ENCODE measurements at places on chromosomes 6 and 20. TPM values are rescaled to one million over a fixed set of nuclear protein-coding genes. Genes with fewer than 3 reads are reported as not detected.
A peak's percentile ranks its signal among the peaks of the same experiment; 100 is the strongest.

KIFC1 gene
- total RNA-seq: 1.8 TPM

GRCh38 chr6:167336844-167337630 is 12.2 kb downstream of the TTLL2 start:
- H3K27ac ChIP-seq: no peak overlapping the region
- no peak for DNase-seq
- H3K4me1 ChIP-seq: no peaks in the 10 kb centered on the region
- H3K4me3 ChIP-seq: no peak overlapping the region

- no peaks in the 10 kb centered on the region for H3K36me3 ChIP-seq
- H3K4me3 ChIP-seq: no peak overlapping the region
- peaks cover 7% of the 10 kb centered on the region for H3K4me1 ChIP-seq
Observed at GRCh38 chr6:118468682-118469465, 79.2 kb upstream of the PLN start.

LY6G5B gene
- 3.1 TPM for total RNA-seq

TOP1 gene
- 58.3 TPM for total RNA-seq

BPI gene
- 0.74 TPM for total RNA-seq

DNA sequence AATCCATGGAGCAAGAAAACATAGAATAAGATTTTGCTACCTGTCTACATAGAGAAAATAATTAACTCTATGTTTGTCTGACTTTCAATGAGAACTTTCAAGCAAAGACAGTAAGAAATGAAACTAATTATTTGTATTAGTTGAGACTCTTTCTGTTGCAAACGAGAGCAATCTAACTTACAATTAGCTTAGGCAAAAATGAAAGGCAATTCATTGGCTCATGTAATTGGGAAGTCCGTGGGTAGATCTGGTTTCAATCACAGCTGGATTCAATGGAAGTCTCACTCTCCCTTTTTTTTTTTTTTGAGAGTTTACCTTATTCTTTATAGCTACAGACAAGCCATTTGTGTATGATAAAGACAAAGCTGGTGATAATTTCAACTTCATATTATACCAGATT is 68.2 kb upstream of the STXBP5 start:
- H3K27me3 ChIP-seq: no peaks in the 10 kb centered on the region
- no peak overlapping the region for H3K27ac ChIP-seq
- peaks cover 2% of the 10 kb centered on the region for H3K4me1 ChIP-seq
- no peak for DNase-seq

DNA sequence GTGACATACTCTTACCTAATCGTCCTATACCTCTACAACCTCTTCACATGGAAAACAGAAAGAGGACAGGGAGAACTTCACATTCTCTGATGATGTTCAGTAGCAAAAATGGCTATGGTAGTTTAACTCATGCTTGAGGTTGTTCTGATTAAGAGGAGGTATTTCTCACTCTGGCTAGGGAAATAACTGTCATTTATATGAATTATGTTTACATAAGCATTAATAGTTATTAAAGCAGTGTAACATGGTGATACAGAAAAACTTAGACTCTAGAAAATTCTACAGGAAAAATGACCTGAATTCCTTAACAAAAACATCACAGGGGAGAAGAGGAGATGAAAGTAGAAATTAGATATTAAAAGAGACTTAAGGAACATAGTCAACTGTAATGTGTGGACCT is 57.3 kb downstream of the MAP3K5 start:
- no peak overlapping the region for H3K27ac ChIP-seq
- H3K4me1 ChIP-seq: peaks cover 75% of the 10 kb centered on the region
- H3K27me3 ChIP-seq: no peaks in the 10 kb centered on the region
- no peak for DNase-seq
- no peak overlapping the region for H3K4me3 ChIP-seq

TRIM31 gene
- total RNA-seq: not detected

CCN6 gene
- total RNA-seq: not detected

DNA sequence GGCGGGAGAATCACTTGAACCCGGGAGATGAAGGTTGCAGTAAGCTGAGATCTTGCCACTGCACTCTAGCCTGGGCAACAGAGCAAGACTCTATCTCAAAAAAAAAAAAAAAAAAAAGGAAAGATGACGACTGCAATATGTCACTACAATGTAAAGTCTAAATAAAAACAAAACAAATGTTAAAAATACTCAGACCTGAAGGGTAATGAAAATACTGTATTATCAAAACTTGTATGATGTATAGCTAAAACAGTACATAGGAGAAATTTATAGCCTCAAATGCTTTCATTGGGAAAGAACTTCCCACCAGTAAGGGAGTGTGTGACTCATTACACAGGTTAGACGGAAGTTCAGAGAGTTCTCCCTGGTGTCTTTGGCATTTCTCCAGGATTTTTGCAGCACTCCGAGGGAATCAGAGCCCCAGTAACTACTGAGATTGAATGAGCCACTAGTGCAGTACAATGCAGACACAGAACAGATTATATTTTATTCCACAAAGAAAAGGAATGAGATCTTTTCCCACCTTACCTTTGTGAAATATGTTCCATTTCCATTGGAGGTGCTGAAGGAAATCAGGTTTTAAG is 12.5 kb upstream of the RALGAPB start:
- no peaks in the 10 kb centered on the region for H3K27me3 ChIP-seq
- H3K4me1 ChIP-seq: peaks cover 5% of the 10 kb centered on the region
- peak; percentile 62 for DNase-seq
- no peak overlapping the region for H3K27ac ChIP-seq

GRCh38 chr6:118565311-118565960 is 17.3 kb downstream of the PLN start:
- H3K27me3 ChIP-seq: no peaks in the 10 kb centered on the region
- peaks cover 9% of the 10 kb centered on the region for H3K4me1 ChIP-seq
- H3K27ac ChIP-seq: no peak overlapping the region
- no peak overlapping the region for H3K4me3 ChIP-seq
- H3K36me3 ChIP-seq: no peaks in the 10 kb centered on the region

DNA sequence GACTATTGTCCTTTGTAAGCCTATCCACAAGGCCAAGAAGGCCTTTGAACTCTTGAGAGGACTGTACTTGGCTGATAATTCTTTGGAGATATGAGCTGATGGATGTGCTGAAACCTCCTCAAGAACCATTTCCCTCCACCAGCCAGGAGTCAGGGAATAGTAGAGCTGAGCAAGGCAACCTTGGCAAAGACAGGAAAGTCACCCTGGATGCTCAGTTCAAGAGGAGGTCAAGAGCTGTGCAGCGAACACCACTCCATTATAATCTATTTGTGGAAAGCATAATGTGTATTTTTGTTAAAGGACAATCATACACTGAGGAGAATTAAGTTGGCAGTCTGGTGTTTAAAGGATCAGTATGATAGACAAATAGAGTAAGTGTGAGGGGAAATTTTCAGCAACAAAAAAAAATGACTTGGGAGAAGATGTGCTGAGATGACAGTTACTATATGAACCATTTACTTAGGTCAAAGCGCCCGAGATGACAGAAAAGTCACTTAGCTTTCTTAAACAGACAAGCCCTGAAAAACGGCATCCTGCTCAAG is 177.2 kb upstream of the COL21A1 start:
- H3K4me1 ChIP-seq: peaks cover 8% of the 10 kb centered on the region
- no peaks in the 10 kb centered on the region for H3K27me3 ChIP-seq
- no peak overlapping the region for H3K4me3 ChIP-seq
- DNase-seq: peak; percentile 18
- no peaks in the 10 kb centered on the region for H3K36me3 ChIP-seq
- H3K27ac ChIP-seq: no peak overlapping the region

GRCh38 chr20:23161968-23162696 is 76.0 kb upstream of the CD93 start:
- no peaks in the 10 kb centered on the region for H3K36me3 ChIP-seq
- H3K4me1 ChIP-seq: peaks cover 24% of the 10 kb centered on the region
- H3K4me3 ChIP-seq: no peak overlapping the region
- H3K27ac ChIP-seq: peak overlapping the region; percentile 48

DNA sequence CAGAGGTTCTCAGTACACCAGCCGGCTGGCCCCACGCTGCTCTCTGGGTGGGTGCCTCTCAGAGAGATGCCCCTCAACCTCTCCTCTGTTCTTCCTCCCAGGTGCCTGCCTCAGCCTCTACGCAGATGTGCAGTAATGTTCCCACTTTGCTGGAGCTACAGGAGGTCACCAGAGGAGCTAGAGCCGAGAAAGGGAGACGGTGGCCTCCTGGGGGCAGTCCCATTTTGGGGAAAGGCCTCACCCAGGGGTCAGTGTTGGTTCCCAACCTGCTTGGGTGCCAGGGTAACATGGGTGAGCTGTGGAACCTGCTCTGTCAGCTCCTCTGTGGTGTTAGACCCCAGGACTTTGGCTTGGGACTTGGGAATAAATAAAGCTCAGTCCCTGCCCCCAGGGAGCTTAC is 145.3 kb upstream of the MLN start:
- DNase-seq: no peak
- H3K27ac ChIP-seq: no peak overlapping the region
- no peak overlapping the region for H3K4me3 ChIP-seq
- H3K27me3 ChIP-seq: no peaks in the 10 kb centered on the region

EPPIN gene
- total RNA-seq: not detected

DNA sequence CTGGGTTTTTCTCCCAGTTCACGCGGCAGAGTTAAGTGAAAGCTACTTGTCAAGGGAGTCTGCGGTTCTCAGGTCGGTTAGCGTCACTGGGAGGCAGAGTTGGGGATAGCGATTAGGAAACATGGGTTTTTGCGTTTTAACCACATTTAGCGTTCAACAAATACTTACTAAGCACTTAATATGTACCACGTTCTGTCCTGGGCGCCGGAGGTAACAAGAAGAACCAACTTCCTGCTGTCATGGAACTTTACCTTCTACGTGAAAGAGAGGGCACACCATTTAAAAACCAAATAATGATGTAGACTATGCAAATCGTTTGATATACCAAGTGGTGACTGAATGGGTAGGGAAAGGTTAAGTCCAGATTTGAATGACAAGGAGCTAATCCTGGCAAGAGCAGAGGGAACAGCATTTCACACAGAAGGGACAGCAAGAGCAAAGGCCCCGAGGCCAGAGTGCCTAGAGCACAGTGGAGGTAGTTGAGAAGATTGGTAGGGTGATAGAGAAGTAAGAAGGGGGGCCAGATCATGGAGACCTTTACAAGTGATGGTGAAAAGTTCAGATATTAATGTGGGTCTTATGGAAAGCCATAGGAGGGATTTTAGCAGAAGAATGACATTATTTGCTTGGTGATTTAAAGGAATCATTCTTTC is 744 bp downstream of the RIOK1 start:
- no peak for DNase-seq
- H3K4me1 ChIP-seq: peaks cover 11% of the 10 kb centered on the region
- peak overlapping the region; percentile 81 for H3K4me3 ChIP-seq
- peak overlapping the region; percentile 93 for H3K27ac ChIP-seq

SMOC2 gene
- total RNA-seq: 24.2 TPM

DNA sequence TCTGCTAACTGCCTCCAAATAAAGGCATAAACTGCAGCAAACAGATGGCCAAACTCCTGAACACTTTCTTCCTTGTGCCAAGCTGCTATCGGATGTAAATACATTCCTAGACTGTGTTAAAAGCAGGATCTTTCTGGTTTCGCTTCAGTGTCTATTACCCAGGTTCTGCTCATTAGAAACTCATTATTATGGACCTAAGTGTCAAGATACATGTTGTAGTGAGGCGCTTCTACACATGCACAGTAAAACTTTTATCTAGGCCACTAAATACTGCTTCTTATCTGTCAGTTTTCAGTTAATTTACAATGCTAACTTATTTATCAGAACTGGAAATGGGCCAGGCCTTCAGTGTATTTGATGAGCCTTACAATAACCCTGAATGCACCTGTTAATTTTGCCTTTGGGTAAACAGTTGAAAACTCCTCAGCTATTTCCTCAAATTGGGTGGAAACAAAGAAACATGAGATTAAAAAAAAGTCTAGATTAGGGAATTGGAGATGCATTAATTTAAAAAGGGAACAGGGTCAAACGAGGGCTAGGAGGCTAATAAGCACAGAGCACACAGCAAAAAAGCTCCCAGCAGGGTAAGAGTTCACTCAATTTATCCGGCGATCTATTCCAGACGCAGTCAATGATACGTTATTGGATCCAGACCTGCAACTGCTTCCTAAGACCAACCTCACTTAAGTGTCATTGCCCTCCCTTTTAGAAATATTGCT is 240.6 kb downstream of the FOXC1 start:
- no peak overlapping the region for H3K4me3 ChIP-seq
- H3K27me3 ChIP-seq: no peaks in the 10 kb centered on the region
- H3K4me1 ChIP-seq: no peaks in the 10 kb centered on the region
- H3K36me3 ChIP-seq: no peaks in the 10 kb centered on the region
- H3K27ac ChIP-seq: no peak overlapping the region

PLEKHG1 gene
- 3.4 TPM for total RNA-seq

DDX43 gene
- 1.6 TPM for total RNA-seq

GRCh38 chr6:32097364-32097763 is 11.8 kb downstream of the TNXB start:
- H3K4me1 ChIP-seq: peaks cover 5% of the 10 kb centered on the region
- no peak overlapping the region for H3K27ac ChIP-seq
- DNase-seq: no peak
- H3K36me3 ChIP-seq: no peaks in the 10 kb centered on the region
- no peak overlapping the region for H3K4me3 ChIP-seq

CAGE1 gene
- total RNA-seq: not detected

HLA-DRA gene
- total RNA-seq: 352 TPM

GRCh38 chr6:10425975-10426780 is 11.3 kb upstream of the TFAP2A start:
- no peaks in the 10 kb centered on the region for H3K36me3 ChIP-seq
- H3K27ac ChIP-seq: no peak overlapping the region
- H3K4me3 ChIP-seq: no peak overlapping the region
- peaks cover 51% of the 10 kb centered on the region for H3K27me3 ChIP-seq

DNA sequence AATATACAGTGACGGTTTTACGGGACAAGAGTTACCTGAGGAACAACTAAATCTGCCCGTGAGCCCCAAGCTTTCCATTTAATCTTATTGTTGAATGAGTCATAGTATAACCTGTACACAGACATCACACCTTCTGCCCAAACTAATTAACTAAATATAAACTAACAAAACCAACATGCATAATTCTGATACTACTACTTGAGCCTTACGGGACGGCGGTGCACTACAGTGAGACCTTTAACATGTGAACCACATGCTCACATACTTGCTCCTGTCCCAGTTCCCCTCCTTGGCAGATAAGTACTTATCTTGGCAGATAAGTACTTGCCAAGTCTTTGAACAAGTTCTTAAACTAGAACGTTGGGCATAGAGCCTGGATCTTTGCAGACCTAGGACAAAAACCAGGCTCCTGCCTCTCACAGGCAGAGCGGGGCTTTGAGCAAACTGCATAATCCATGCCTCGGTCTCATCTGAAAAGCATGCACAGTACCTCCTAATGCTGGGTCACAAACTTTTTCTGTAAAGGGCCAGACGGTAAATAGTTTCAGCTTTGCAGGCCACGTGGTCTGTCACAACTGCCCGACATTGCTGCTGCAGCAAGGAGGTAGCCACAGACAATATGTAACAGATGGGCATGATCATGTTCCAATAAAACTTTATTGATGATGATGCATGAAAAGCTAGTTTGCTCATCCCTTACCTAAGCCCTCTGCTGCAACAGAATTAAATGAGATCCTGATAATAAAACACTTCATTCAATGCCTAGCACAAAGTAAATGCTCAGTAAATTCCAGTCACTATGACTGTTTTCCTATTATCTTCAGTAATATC is 23.0 kb downstream of the ZNF217 start:
- no peaks in the 10 kb centered on the region for H3K4me1 ChIP-seq
- H3K27ac ChIP-seq: no peak overlapping the region
- no peak for DNase-seq
- no peaks in the 10 kb centered on the region for H3K27me3 ChIP-seq
- peaks cover 59% of the 10 kb centered on the region for H3K36me3 ChIP-seq

- no peaks in the 10 kb centered on the region for H3K36me3 ChIP-seq
- H3K27ac ChIP-seq: no peak overlapping the region
- no peak overlapping the region for H3K4me3 ChIP-seq
- peaks cover 7% of the 10 kb centered on the region for H3K4me1 ChIP-seq
Observed at GRCh38 chr6:42898891-42899361, 16.9 kb upstream of the PTCRA start.

- no peak for DNase-seq
- no peaks in the 10 kb centered on the region for H3K36me3 ChIP-seq
- peaks cover 17% of the 10 kb centered on the region for H3K27me3 ChIP-seq
- H3K4me3 ChIP-seq: no peak overlapping the region
Observed at GRCh38 chr6:169958510-169958909, 207.1 kb downstream of the ERMARD start.

Data from adrenal gland (tissue), 19 donors.